PC-9 (cell line): ENCODE measurements at places on chromosomes 3 and 15.

DNA sequence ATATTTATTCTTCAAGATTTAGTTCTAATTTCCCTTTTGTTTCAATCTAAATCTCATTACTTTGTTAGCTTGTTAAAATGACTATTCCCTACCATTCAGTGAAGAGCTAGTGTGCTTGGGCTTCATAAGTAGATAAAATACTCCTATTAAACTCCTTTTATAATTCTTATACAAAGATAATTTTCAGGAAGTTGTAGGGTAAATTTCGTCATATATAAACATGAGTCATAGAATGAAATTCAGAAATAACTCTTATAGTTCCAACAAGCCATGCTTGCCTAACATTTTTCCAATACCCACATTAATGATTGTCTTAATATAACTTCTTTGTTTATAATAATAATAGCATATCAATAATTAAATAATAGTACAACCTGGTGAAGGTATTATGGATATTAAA, 407.3 kb downstream of the NAALADL2 start:
- peak; percentile 56 for DNase-seq

DNA sequence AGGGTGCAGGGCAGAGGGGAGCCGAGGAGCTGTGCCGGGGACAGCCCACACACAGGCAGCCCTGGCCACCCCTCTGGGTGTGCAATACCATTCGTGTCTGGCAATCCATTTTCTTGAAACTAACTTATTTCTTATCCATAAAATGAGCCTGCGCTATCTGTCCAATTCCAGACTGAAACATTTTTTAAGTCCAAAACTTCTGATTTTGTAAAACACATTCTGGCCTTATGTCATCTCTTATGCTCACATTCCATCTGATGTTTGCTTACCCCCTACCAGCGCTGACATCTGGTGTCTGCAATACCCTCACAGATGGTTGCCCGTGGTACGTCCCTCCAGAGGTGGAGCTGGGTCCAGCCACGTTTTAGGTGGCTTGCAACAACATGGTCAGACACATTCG, 31.8 kb downstream of the PCSK6 start:
- DNase-seq: no peak

GRCh38 chr3:151443583-151443982, 17.3 kb downstream of the IGSF10 start:
- DNase-seq: no peak

DNA sequence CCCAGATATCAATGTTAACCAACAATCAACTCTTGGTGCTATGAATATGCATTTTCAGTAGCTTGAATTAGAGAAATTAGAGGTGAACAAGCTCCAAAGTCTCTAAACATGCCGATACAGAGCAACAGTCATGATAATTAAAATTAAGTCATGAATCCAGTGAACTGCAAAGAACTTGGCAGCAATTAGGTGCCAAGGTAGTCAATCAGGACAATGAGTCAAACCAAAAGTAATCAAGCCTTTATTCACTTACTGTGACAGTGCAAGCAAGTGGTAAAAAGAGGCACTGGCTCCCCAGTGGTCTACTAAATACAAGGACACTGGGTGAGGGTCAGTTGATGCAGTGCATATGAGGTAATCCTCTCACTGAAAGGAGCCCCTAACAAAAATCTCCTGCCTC, 1.8 kb downstream of the ZNF770 start:
- DNase-seq: no peak

- peak; percentile 80 for DNase-seq
Measured at GRCh38 chr3:136343873-136344555, 93.9 kb downstream of the PCCB start.

DNA sequence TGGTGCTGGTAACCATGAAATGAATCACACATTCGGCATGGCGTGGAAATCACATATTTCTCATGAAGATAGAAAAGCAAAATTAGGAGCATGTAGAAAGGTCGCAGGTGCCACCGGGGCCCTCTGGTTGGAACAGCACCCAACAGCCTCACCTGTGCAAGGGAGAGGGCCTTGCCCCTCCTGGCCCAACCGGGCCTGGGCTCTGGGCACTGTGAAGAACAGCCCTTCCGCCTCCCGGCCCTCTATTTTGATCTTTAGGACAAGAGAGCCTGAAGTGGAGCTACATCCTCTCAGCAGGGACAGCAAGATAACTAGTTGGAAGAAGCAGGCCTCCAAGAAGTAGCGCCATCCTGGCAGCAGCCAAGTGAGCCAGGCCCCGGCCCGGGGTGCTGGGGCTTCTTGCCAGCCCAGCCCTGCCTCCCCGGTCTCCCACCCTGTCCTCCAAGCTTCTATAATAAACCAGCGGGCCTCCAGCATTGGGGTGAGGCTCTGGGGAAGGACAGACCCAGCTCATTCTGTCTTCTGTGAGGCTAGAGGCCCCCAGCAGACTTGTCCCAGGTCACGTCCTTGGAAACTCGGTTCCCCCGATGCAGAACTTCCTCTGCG, 46.1 kb upstream of the FGD5 start:
- no peak for DNase-seq

DNA sequence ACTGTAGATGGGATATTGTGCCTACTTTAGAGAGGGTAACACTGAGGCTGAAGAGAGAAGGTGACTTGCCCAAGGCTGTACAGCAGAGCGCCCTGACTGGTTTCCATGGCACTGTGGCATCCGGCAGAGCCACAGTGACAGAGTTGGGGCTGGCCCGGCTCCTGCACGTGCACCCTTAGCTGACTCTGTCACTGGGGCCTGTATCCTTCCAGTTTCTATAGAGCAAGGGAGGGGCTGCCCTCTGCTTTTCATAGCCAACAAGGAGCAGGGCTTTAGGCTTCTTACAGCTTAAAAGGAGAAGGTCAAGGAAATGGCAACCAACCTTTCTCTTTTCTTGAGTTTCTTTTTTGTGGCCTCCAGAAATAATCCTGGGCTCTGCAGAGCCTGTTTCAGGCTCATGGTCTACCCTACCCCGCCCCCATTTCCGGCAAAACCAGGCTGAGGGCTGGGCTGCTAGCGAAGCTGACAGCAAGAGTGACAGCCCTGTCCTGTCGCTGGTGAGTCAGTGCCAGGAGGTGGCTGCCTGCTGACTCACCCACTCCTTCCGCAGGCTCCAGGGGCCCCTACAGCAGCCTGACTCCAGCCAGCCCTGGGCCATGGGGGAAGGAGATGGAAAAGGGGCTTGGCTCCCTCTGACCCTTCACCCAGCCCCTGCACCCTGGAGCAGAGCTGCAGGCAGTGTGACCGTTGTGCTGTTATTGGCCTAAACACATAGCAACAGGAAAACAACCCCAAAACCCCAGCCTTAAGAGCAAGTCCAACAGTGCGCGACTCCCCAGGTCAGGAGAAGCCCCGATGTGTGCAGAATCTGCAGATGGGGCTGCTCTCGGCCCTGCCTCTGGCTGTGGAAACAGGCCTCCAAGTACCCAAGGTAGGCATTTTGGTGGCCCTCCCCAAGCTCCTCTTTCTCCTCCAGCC, 29.8 kb downstream of the SLC6A6 start:
- DNase-seq: peak; percentile 92

DNA sequence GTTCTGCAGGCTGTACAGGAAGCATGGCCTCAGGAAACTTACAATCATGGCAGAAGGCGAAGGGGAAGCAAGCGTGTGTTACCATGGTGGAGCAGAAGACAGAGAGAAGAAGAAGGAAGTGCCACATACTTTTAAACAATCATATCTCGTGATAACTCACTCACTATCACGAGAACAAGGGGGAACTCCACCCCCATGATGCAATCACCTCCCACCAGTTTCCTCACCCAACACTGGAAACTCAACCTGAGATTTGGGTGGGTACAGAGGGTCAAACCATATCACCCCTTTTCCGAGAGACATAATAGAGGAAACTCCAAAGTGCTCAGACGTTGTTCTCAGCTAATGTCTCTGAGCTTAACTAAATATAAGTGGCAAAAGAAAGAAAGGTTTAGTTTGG, 186.3 kb upstream of the MME start:
- DNase-seq: no peak

DNA sequence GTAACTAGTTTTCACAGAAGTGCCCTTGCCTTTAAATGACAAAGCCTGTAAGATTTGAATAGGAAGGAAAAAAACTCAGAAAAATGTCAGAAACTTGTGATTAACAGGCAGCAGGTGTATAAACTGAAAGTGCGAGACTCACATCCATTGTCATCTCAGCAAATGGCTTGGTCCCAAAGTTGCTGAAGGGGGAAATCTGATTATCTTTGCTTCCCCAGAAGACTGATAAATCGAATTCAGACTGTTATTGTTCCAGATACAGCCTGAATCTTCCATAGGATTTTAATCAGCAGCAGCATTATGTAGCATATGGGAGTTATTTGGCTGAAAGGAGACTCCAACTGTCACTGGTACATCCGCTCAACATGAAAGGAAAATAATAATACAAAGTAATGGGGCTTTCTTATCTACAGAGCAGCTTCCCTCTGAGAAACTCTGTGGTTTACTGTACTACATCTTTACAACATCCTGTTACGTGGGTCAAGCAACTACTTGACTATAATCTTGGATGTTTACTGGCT, 550.4 kb upstream of the CCDC54 start:
- DNase-seq: no peak

DNA sequence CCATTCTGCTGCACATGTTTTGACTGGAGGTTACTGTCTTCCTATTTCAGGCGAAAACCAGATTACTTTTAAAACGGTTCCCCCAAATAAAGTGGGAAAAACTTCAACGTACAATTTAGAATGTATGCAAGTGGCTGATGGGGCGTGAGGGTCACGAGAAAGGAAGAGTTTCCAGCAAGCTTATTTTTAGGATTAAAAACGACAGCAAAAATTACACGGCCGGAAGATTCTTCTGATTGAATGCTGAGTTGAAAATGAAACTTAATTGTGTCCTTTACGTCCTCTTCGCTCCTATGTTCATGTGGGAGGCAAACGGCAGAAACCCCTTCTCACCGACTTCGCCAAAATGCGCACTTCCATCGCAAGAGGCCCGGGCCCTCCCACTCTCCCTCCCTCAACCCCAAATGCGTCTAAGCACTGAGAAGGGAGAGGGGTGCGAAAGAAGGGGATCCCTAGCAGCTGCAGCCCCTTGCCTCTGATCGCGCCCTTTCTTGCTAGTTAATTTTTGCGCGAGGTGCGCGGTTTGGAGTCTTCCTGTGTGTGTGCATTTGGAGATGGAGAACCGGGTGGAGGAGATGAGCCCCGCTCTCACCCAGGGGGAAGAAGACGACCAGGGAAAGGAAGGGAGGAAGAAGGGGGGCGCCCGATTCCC, 656 bp downstream of the CD47 start:
- DNase-seq: peak; percentile 46

DNA sequence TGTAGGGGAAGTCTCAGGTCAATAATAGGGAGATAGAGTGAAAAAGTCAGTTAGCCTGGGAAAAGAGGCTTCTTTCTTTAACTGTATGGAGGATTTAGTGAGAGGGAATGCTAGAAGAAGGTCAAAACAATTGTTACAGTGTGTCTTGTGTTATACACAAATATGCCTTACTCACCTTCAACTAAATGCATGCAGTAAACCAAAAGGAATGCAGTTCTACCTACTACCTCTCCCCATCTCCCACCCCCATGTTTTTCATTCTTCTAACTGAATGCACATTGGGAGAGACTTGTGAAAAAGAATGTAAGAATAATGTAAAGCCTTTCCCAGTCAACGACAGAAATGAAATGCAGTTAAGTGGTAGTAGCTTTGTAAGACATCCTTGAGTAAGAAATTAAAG, 33.8 kb downstream of the CCDC66 start:
- DNase-seq: peak; percentile 5

GRCh38 chr3:21662403-21662802, 88.6 kb downstream of the ZNF385D start:
- DNase-seq: no peak

DNA sequence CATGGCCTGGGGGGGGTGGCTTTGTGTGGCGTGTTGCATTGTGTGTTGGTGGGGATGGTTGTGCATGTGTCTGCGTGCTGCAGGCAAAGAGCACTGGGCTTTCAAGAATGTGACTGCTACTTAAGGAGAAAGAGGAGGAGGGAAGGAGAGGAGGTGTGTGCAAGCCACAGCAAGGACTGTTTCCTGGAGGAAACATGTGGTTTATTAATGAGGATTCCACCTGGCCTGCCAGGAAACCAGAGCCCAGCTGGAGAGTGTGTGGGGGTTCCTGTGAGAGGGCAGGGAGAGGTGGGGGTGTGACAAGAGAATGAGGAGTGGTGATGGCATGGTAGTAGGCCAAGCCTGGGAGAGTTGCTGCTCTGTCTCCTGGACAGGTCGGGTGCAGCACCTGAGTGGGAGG, 258.1 kb upstream of the ROPN1 start:
- no peak for DNase-seq
